ENCODE measurements at places on chromosomes 11 and 22.

DNA sequence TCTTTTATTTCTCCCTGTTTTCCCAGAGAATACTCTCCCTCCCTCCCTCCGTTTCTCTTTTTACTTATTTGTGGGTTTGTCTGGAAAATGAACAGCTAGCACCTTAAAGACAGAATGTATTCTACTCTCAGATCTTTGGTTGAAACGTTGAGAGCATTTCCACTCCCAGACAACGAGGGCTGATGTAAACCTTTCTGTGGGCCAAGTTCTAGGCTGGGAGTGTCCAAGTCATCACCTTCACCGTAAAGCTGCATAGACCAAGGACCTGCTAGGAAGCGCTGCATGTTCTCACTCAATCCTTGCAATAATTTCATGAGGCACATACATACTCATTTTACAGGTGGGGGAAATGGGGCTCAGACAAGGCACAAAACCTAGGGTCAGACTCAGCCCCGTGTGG, 32.4 kb downstream of the MYH9 start:
- no peak for DNase-seq

- no peak for DNase-seq
Observed at GRCh38 chr11:60970369-60970774, 1.1 kb upstream of the CD6 start.

DNA sequence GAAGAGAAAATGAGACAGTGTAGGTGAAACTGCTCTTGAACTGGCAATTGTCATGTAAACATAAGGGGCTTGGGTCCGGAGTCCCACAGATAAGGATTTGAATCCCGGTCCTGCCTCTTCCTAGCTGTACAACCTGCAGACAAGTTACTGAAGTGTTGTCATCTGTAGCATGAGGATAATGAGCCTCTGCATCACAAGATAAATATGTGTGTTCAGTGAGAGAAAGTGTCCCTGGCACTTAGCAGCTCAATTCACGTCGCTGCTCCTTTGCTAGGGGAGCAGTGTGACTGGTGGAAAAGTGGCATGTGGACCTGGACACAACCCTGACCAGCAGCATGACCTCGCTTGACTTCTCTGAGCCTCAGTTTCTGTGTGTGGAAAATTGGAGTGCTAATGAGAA, 73.7 kb upstream of the NECTIN1 start:
- DNase-seq, result no peak

DNA sequence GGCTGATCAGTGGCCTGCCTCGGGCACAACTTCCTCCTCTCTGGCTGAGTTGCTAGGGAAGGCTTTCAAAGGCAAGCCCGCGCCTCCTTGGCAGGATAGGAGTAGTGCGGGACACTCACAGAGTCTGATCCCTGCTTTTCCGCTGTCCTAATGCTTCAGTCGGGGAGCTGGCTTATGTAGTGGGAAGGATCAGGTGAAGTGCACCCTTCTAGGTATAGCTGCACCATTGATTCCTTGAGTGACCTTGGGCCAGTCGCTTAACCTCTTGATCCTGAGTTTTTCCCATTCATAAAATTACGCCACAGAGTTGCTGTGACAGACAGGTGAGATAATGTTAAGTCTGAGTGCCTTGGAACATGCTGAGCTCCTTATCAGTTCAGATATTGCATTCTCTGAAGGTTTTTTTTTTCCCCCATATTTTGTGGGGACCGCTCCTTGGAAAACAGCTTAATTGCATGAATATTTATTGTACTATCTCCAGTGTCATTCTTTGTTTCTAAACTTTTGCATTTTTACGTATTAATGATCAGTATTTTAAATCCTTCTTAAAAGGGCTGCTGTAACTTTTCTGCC, 961 bp downstream of the IPO7 start:
- peak; percentile 4 for DNase-seq

GRCh38 chr11:32233276-32233675, 142.4 kb downstream of the RCN1 start:
- DNase-seq, result no peak

- no peak for DNase-seq
Observed at GRCh38 chr22:24400726-24401596, 26.4 kb upstream of the ADORA2A start.

DNA sequence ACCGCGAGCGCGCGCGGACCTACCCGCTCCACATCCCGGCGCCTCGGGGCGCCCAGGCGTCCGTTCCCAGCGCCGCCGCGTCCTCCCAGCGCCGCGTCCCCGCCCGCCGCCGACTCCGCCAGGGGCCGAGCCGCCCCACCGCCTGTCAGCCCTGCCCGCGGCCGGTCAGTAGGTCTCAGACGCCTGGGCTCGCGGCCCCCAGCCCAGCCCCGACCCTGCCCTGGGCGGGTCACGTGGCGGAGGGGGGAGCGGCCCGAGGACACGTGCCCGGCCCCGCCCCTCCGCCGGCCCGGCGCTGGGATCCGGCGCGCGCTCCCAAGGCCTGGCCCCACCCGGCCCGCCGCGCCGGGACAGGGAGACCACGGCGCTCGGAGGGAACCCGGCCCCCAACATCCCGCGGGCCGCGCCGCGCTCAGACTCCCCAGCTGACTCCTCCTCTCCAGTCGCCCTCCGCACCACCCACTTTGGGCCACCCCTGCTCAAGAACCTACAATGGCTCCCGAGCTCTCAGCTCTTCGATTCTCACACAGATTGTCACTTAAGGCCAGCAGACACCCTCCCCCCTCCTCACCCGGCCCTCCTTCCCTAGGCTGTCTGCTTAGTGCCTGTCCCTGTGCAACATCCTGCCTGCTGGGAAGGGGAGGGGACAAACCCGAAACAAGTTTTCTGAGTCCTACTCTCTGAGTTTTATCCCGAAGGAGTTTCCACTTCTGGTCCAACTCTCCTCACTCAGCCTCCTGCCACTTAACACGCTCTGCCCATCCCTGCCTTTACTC, at the start of gene RAB3IL1:
TSS of gene RAB3IL1 (minus strand) at position 233 of the 776 bp plus-strand sequence. CDS start at position 34, 199 bp downstream.
- no peak for DNase-seq

- no peak for DNase-seq
Observed at GRCh38 chr11:58637371-58637770, 14.9 kb downstream of the CNTF start.

- DNase-seq, result no peak
Observed at GRCh38 chr11:100831929-100832494, 144.9 kb downstream of the ARHGAP42 start.

GRCh38 chr22:18973264-18974031, 37.4 kb upstream of the PRODH start:
- DNase-seq, result no peak

DNA sequence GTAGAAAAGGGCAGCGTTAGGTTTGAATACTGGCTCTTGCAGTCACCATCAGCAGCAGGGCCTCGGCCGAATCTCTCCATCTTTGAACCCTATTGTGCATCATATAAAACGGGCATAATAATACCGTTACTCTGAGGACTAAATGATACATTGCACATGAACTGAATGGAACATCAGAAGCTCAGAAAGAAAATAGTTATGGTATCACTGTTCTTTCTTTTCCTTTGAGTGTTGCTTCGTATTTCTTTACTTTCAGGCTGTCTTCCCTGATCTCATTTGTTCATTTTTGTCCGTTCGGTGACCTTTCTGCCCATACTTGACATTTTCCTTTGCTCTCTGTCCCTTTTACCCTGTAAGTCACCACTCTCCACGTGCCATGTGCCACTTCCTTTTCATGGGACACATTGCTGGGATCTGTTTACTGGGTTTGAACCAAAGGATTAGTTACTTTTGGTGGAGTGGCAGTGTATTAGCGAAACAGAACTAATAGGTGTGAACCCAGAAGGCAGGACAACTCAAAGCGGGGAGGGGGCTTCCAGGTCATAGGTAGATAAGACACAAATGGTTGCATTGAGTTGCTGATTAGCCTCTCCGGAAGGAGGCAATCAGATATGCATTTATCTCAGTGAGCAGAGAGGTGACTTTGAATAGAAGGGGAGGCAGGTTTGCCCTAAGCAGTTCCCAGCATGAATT, 717 bp upstream of the ZNF202 start:
- no peak for DNase-seq

DNA sequence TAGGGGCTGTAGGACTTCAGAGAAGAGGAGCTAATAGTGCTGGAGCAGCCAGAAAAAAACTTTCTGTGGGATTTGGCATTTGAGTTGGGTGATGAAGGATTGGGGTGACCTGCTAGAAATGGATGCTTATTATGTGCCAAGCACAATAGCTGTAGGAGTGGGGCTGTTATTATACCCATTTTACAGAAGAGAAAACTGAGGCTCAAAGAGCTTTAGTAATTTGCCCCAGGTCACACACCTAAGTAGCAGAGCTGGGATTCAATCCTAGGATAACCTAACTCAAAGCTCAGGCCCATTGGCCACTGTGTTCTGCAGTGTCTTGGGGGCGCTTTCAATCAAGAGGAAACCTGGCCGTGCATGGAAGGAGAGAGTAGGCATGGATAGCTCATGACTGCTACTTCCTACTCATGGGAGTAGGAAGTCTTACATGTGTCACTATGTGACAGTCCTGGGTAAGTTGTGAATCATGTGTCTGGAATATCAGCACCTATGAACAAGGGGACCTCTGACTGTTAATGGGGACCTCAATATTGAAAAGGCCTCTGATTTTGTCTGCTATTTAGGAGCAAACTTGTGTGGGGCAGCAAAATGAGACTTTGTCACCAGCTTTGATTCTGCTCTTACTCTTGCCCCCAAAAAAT, 6.1 kb upstream of the ELF5 start:
- no peak for DNase-seq

DNA sequence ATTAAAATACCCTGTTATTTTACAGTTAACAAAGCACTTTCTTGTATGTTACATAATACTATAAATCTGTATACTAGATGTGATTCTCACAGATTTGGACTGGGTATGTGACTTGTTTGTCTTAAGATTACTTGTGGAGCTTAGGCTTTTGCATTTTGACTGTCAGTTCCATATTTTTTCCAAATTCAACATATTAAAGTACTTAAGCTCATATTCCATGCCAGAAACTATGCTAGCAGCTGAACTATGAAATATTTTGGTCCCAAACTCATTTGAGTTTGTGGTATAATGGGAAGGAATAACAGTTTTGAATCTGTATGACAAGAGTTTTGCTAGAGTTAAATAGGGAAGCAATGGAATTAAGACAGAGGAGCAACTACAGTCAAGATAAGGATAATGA, 841.4 kb downstream of the JRKL start:
- no peak for DNase-seq

DNA sequence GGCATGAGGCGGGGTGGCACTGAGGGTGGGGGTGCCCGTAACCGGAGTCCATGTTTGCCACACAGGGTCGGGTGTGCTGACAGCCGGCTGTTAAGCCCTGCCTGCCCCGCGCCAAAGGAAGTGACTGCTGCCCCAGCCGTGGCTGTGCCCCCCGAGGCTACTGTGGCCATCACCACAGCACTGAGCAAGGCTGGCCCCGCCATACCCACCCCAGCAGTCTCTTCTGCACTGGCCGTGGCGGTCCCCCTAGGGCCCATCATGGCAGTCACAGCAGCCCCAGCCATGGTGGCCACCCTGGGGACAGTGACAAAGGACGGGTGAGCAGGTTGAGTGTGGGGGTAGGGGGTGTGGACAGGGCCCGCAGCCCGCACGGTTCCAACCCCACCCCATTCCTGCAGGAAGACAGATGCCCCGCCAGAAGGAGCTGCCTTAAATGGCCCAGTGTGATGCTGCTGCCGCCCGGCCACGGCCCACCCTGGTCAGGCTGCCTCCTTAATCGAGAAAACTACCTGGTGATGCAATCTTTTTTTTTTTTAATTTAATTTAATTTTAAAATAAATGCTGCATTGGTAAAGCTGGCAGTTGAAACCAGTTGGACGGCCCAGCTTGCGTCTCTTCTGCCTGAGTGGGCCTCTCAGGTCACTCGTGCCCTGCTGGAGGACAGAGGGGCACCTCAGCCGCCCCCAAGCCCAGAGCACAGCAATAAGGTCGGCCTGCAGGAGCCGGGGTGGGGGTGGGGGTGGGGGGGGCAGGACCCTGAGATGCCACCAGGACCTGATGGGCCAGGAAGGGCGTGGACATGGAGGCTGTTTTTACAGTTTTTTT, 30.8 kb downstream of the SBF1 start:
- no peak for DNase-seq

GRCh38 chr11:133895061-133895479, 49.8 kb upstream of the SPATA19 start:
- DNase-seq, result no peak

GRCh38 chr11:28713850-28714249, 605.7 kb downstream of the METTL15 start:
- DNase-seq, result no peak

DNA sequence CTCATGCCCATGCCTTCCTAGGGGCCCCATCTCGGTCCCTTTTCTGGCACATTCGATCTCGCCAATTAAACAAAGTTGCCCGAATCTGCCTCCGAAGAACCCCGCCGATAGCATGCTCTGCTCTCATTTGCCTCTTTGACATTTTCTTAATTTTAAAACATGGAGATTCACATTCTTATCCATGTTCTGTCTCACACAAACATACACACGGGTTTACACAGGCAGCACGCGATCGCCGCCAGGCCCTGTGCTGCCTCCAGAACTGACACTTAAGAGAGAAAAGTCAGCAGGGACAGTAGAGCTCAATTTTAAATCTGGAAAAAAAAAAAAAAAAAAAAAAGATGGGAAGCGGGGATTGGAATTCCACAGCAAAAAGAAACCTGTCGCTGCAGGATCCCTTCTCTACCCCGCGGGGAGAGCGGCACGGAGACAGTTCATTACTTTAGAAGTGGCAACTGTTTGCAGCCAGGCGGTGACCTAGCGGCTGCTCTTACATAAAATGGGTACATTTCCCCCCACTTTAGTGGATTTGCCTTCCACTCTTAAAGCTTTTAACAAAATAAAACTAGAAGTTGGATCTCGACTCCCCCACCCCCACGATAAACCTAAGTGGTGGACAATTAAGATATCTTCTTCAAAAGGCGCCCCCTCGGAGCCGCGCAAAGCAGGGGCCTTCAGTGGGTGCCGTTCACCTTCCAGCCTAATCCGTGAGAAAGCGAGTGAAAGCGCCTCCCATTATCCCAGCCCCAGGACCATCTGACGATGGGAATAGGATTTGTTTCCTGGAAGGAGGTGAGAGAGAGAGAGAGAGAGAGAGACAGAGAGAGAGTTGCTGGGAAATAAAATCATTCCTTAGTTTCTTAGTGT, 13.7 kb downstream of the PAX6 start:
- DNase-seq, result no peak

DNA sequence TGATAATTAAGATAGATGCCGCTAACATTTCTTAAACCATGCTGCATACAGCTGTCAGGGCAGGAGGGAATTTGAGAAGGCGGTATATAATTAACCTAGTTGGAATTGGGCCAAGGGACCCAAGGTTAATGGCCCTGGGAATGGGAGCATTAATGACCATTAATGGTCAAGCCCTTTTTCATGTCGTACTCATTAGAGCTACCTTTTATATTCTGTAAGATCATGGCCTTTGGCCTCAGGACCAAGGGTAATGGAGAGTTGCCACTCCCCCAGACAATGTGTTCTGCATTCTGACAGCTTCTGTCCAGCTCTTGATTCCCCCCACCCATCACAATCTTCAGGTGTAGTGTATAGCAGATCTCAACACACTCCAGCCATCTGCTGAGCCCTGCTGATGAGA, 111.6 kb downstream of the NTM start:
- no peak for DNase-seq

All from NCI-H510A (cell line).